Activated T-helper 1 cell treated with Interleukin-2 at 50 U/mL for 16 hours (primary cell): ENCODE measurements at places on chromosomes 12 and 14.

DNA sequence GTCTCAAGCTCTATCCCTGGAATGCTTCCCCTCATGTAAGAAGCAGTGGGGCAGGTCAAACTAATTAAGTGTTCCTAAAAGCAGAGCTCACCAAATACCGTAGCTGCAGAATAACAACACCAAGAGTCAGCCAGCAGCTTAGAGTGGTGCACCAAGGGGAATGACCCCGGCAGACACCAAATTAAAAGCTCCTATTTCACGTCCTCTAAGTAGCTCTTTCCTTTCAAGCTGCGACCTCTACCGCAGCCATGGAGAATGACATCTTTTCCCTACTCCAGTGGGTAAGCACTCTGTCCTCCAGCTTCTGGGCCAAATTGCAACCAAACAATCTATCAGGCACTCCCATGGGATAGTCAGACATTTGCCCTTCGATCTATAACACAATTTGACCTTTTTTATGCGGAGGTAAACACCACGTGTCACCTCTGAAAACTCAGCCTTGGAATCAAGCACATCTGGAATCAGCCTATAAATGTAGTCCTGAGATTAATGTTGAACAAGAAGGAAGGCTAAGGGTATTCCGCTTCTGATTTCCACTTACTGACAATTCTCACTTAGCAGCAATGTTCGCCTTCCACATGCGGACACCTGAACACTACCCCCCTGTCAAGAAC lies 67.6 kb upstream of the CDKN3 start:
- no peak for DNase-seq

DNA sequence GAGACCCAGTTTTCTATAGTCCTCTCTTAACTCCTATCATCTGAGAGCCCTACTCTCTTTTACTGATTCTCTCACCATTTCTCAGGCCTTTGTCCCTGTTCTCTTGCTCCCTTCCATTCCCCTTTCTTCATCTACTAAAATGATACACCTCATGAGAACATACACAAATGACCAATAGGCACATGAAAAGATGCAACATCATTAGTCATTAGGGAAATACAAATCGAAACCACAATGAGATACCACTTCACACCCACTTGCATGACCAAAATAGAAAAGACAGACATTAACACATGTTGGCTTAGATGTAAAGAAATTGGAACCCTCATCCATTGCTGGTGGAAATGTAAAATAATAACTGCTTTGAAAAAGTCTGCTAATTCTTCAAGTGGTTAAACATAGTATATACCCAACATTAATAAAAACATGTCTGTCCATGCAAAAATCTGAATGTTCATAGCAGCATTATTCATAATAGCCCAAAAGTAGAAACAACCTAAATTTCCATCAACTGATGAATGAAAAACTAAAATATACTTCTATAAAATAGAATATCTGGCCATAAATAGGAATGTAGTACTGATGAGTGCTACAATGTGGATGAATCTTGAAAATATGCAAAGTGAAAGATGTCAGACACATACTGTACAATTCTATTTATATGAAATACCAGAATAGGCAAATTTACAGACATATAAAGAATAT lies 66.0 kb downstream of the DENND5B start:
- DNase-seq: no peak

DNA sequence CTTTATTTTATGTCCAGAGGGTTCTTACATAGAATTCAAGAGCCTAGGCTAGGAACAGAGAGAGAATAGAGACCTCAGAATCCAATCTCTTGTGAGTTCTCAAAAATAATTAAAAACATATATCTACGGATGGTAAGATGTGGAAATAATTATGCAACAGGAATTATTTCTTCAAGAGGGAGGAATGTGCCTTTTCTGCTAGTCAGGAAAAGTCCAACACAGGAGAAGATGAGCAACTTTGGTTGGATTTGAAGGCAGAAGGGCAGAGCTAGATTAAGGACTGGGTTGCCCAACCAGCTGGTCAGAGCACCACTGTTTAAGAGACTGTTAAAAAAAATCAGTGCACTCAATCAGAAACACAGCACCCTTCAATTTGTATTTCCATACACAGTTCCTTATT lies 365.5 kb downstream of the ETNK1 start:
- DNase-seq: no peak

GRCh38 chr12:84973026-84973425 lies 60.4 kb upstream of the SLC6A15 start:
- no peak for DNase-seq

GRCh38 chr12:92953747-92954146 lies 24.7 kb upstream of the EEA1 start:
- no peak for DNase-seq

- DNase-seq: no peak
Measured at GRCh38 chr12:31868965-31869364, 90.2 kb upstream of the RESF1 start.

DNA sequence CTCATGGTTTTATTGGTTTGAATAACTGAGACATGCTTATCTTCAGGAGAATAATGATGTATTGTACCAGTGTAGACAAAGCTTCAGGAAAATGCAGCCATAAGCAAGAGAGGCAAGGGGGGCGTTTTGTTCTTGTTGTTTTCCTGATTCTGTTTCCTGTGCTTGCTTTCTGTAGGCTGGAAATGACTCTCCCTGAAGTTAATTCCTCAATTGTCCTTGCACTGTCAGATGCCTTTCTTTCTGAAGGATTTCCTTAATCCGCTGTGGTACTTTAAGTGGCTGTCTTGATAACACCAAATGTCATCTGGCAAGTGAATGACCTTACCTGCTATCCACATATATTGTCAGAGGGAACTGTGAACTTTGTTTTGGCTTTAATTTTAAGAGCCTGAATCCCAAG lies 220.0 kb downstream of the NEDD1 start:
- DNase-seq: no peak

DNA sequence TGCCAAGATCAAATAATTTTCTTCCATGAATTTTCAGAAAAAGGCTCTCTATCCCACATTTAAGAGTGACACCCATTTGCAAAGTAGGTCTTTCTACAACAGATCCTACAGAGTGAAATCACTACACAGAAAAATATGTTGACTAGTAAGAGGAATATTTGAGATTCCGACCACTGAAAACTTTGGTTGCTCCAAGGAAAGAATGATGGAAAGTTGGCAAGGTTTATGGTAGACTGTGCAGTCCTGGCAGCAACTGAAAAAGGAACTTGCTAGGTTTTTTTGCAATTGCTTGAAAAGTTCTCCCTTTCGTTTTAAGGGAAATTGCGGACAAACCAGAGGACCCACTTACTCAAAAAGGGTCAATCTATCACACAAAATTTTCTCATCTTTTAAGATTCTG lies 83.1 kb upstream of the TSPAN8 start:
- DNase-seq: no peak

GRCh38 chr12:64694130-64695040 lies 64.8 kb downstream of the GNS start:
- DNase-seq: no peak

DNA sequence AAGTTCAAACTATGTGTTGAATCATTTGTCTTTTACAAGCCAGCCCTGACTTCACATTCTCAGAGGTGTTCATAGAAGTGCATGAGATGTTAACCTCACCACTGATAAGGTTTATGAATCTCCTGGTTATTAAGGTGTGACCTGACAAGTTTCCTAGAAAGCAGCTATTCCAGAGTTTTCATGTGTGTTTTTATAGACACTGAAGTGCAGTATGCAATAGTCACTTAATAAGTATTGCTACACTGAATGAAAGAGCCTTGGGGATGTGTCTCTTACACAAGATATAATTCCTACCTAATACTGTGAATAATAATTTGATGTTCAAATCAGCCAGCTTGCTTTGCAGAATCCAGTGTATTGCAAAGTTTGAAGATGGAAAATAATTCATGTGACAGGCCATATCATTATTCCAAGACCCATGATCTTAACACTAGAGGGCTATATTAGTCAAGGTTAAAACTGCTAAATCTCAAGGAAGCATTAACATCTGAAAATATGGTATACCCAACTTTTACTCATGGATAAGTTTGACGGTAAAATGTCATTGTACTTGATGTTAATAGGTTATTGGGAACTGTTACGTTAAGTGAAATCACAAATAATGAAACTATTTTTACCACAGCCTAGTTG lies 13.0 kb downstream of the SLC25A3 start:
- no peak for DNase-seq

- DNase-seq: no peak
Measured at GRCh38 chr14:84937016-84937415, 592.9 kb upstream of the FLRT2 start.

DNA sequence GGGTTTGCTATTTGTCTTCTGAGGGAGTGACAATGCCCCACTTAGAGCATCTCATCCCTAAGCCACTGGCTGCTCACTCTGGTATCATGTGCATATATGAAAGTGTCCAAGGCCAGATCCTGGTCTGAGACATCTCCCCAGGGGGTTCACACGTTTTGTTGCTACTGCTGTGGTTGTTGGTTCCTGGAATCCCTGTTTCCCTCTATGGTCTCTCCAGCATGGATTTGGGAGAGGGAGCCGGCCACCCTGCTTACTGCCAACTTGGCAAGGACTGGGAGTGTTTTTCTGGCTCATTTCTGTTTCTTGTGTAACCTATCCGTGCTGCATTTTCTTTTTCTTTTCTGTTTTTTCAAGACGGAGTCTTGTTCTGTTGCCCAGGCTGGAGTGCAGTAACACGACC lies 101.3 kb upstream of the MAX start:
- no peak for DNase-seq

GRCh38 chr12:32718926-32719325 lies 36.8 kb downstream of the YARS2 start:
- DNase-seq: no peak

- no peak for DNase-seq
Measured at GRCh38 chr12:83759906-83760305, 1073.2 kb downstream of the TMTC2 start.

- DNase-seq: no peak
Measured at GRCh38 chr12:59861635-59862034, 265.8 kb downstream of the SLC16A7 start.

- DNase-seq: no peak
Measured at GRCh38 chr14:54440037-54440436, 1.1 kb downstream of the CNIH1 start.

DNA sequence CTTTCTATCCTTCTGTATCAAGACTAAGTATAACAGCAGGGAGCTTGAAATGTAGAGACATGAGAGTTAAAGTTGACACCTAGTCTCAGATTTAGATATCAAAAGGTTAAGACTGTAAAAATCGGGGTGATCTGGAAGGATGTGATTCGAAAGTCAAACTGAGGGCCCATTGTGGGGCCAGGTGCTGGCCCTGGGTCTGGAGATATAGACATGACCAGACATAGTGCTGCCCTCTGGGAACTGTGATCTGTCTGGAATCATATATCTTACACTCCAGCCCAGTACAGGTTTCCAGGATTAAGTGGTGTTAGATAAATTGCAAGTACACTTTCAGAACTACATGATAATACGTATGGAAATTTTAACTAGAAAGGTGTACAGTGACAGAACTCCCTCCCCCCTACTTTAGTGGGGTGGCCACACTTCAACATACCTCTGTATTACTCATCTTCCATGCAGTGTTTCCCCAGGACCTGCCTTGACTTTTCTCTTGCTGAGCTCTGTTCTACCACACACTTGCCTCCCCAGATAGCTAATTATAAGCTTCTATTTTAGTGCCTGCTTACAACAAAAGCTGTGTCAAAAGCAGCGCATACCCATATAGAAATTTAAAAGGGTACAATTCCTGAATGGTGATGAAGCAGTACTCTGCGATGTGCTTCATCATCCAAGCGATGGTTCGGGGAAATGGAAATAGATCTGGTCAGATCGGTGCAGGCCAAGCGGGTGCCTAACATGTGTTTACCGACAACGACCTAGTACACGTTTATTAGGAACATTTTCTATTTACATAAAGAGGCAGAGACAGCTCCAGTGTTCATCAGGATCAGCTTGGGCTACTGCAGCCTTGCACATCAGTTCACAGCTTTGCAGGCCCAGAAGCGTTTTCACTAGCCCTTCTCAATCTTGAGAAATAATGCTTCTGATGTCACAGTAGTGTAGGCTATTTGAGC lies 68.7 kb downstream of the ARF6 start:
- DNase-seq: no peak

- no peak for DNase-seq
Measured at GRCh38 chr12:79326222-79326621, 364.5 kb downstream of the PAWR start.

GRCh38 chr14:89267656-89268055 lies 149.4 kb downstream of the FOXN3 start:
- no peak for DNase-seq

- no peak for DNase-seq
Measured at GRCh38 chr14:74265301-74265965, 26.2 kb downstream of the VSX2 start.

GRCh38 chr12:95700316-95700785 lies 90.2 kb downstream of the NTN4 start:
- no peak for DNase-seq

DNA sequence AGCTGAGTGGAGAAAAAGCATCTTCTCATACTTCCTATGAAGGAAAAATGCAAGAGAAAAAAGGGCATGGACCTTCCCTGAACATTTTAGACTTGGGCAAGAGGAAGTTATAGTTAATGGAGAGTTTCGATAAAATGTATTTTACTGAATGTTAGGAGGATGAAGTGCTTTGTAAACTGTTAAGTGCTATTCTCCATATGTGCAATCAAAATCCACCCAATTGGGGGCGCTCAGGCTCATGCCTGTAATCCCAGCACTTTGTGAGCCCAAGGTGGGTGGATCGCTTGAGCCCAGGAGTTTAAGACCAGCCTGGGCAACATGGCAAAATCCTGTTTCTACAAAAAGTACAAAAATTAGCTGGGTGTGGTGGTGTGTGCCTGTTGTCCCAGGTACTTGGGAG lies 1.9 kb upstream of the CNPY2 start:
- no peak for DNase-seq

DNA sequence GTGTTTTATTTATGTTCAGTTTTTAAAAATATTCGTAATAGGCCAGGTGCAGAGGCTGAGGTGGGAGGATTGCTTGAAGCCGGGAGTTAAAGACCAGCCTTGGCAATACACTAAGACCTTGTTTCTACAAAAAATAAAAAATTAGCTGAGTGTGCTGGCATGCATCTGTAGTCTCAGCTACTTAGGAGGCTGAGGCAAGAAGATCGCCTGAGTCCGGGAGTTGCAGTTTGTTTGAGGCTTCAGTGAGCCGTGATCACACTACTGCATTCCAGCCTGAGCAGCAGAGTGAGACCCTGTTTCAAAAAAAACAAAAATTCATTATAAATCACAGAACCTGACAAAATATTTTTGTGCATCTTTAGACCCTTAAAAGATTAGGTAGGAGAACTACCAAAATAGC lies 240.1 kb upstream of the ARHGAP5 start:
- no peak for DNase-seq

DNA sequence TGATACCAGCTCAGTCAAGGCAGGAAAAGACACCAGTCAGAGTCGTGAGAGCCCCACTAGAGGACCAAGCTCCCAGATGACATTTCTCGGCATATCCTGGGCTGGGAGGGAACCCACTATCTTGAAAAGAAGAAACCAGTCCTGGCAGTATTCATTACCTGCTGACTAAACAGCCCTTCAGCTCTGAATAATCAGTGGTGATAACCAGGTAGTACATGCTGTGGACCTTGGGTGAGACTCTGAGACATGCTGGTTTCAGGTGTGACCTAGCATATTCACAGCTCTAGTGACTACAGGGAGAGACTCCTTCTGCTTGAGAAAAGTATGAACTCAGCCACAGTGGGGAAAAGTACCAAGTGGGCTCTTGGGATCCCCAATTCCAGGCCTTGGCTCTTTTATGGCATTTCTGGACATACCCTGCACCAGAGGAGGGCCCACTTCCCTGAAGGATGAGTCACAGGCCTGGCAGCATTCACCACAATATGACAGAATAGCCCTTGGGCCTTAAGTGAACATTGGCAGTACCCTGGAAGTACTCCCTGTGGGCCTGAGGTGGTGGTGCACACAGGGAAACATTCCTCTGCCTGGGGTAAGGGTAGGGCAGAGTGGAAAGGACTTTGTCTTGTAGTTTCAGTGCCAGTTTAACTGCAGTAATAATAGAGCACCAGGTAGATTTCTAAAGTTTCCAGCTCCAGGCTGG lies 82.6 kb upstream of the SLC38A4 start:
- no peak for DNase-seq
